CD4-positive, alpha-beta T cell treated with Interleukin-15 for 4 hours (primary cell): ENCODE measurements at places on chromosomes 16 and 17.

- no peak for DNase-seq
Measured at GRCh38 chr17:45791041-45791582, 7.0 kb downstream of the CRHR1 start.

- DNase-seq = no peak
Measured at GRCh38 chr17:9475101-9475658, 100.4 kb downstream of the STX8 start.

DNA sequence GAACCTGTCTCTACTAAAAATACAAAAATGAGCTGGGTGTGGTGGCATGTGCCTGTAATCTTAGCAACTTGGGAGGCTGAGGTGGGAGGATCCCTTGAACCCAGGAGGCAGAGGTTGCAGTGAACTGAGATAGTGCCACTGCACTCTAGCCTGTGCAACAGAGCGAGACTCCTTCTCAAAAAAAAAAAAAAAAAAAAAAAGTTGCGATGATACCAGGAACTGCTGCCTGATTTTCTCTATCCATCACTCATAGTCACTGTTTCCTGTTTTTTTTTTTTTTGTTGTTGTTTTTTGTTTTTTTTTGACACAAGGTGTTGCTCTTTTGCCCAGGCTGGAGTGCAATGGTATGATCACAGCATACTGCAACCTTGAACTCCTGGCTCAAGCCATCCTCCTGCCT lies 59.2 kb downstream of the ABCC1 start:
- DNase-seq = no peak

- DNase-seq = no peak
Measured at GRCh38 chr17:59427425-59427921, 96.0 kb downstream of the YPEL2 start.

- no peak for DNase-seq
Measured at GRCh38 chr16:64845071-64845470, 276.8 kb downstream of the CDH11 start.

DNA sequence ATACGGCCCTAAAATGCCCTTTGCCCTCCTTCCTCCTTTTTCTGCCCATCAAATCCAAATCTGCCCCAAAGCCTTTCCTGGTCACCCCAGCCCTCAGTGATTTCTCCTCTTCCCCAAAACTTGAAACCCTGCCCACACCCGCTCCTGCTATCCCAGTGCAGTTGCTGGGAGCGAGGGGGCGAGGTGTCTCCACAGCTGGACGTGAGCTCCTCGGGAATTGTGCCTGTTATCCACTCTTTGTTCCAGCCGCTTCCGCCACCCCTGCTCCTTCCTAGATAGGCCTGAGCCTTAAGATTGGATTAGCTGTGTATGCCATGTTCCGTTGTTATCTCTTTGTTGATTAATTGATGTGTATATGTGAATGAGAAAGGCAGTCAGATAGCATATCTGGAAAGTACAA lies 2.6 kb upstream of the KRT35 start:
- no peak for DNase-seq

DNA sequence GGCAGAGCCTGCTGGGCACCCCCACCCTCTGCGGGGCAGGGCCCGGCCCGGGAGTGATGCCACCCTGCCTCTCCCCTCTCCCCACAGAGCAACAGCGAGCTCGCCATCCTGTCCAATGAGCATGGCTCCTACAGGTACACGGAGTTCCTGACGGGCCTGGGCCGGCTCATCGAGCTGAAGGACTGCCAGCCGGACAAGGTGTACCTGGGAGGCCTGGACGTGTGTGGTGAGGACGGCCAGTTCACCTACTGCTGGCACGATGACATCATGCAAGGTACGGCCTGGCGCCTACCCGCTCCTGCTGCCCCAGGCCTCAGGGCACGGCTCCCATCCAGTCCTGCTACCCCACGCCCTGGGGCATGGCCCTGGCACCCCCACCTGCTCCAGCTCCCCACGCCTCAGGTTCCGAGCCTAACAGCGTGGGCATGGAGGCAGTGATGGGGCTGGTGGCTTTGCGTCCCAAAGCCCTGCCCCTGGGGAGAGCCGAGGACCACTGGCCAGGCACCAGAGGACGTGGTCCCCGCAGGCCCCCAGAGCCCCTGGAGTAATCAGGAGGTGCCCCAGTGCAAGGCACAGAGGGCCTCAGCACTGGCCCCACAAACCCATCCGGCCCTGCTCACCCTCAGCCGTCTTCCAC lies 38.4 kb downstream of the TSC2 start:
- no peak for DNase-seq

DNA sequence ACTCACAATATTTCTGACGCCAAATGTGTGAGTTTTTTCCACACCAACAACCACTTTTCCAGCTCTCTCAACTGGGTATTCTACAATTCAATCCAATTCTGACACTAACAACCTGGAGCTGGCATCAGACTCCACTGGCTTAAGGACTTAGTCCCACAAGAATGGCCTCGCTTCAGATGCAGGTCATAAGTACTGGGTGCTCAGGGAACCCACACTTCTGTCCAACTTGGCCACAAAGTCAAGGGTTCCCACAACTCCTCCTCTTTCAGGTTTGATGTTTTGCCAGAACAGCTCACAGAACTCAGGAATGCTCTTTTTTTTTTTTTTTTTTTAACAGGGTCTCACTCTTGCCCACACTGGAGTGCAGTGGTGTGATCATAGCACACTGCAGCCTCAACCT lies 56.1 kb upstream of the TMC5 start:
- no peak for DNase-seq

DNA sequence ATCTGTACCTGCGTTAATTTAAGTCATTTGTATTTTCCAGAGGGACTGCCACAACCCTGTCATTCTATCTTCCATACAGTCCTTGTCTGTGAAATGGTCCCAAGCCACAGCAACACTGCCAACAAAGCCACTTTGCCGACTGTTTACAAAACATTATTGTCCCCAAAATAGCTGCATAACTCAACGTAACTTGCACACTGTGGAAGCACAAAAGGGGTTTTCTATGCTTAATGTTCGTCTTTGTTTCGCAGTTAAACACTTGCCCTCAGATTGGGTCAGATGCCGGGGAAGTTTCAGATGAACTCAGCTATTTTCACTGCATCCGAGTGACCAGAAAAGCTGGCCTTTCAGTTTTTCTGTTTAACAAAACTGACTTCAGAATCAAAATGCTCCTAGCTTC lies 4.6 kb downstream of the SEC14L5 start:
- no peak for DNase-seq
